ENCODE measurements at places on chromosomes 7 and 10.

DNA sequence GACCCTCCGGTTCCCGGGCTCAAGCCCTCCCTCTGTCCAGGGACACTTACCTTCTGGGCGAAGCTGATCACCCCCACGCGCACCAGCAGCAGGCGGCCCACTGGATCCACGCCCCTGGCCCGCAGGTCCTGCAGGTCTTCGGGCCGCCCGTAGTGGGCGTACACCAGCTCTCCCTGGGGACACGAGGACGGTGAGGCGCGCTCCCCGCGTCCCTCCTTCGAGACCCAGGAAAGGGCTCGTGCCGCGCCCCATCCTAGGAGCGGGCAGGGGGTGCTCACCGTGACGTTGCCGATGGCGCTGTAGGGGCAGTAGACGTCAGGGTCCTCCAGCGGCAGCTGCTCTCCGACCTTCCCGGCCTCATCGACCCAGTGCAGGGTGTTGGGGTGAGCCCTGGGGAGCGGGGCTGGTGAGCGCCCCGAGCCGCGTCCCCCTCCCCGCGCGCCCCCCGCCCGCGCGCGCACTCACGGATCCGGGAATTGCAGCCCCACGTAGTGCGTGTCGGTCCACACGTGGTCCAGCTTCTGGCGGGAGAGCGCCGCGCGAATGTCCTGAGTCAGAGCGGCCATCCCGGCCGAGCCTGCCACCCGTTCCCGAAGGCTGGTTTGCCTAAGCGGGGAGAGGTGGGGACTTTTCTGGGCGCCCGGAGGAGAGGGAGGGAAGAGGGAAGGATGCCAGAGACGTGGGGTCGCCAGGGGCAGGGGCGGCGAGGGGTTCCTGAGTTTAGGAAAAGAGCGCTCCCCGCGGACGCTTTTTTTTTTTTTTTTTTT is 8.2 kb downstream of the TFR2 start:
- DNase-seq: no peak

GRCh38 chr7:127857464-127857841 is 173.8 kb downstream of the LRRC4 start:
- no peak for DNase-seq

DNA sequence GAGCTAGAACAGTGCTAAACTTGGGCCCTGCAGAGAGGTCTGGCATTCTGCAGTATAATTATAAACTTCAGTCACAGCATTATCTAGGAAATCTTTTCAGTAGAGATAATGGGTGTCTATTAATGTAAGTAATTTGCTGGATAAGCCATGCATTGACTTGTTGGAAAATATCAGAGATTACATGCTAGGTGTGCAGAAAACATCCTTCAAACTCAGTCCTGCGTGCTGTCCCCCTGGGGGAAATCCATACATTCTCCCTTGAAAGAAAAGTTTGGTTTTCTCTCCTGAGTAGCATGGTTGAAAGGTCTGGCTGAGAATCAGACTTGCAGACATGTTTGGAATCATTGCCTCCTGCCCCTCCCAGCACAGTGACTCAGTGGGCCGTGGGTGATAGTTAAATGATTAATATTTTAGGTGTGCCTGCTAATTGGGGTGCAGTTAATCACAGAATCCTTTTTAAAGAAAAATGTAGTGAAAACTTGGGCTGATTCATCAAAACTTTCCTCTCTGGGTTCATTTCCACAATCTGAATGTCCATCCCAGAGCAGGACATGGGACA is 13.9 kb upstream of the PRXL2A start:
- no peak for DNase-seq

DNA sequence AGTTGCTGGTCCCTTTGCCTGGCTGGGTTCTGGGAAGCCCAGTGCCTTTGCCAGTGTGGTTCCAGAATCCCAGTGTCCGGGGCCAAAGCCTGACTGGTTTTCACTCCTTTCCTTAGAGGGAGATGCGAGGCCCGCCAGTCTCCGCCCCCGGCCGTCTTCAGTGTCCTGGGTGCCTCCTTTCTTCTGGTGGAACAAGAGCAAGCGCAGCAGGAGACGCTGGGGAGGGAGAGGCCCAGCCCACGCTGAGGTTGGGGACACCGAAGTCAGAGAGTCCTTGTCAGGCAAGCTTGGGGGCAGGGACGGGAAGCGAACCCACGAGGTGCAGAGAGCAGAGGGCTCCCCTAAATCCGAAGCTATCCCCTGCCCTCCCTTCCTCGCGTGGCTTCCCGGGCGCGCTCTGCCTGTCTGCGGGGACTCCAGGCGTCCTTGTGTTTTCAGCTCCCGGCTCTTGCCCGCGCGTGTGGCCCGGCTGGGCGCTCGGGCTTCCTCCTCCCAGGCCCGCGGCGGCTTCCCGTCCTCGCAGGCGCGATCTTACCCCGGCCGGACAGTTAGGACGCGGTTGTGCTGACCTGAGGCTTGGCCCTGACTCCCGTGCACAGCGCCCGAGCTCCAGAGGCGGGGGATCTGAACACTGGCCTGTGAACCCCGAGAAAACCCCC is 60.6 kb upstream of the UBE3C start:
- no peak for DNase-seq

- no peak for DNase-seq
Measured at GRCh38 chr7:38291650-38292049, 18.2 kb upstream of the TARP start.

DNA sequence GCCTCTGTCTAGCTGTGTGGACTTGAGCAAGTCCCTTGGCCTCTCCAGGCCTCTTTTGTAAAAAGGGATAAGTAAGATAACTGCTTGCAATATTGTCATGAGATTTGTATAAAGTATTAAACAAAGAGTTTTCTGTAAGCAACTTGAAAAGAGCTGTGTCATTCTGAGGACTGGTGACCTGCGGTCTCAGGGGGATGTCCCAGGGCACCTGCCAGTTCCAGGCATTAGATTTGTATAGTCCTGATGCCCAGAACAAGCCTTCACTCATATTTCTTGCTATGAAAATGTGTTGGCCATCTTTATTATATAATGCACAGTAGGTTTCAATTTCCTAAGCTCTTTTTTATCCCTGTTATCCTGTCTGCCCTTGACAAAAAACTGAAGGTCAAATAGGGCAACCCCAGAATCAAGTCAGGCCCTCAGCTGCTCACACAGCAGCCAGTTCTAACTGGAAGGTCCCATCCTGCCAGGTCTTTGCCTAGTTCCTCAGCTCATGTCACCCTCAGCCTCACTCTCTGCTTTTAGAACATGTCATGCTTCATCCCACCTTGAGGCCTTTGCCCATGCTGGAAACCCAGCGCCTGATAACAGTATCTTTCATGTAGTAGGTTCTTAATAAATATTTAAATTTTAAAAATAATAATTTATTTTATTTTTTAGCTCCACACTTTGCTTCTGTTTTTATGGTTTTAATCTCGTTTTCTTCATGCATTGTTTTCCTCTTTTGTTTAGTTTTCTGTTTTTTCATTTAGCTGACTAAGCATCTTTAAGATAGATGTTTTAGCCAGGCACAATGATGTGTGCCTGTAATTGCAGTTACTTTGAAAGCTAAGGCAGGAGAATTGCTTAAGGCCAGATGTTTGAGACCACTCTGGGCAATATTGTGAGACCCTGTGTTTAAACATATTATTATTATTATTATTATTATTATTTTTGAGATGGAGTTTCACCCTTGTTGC is 87.5 kb upstream of the ZNF92 start:
- no peak for DNase-seq

- DNase-seq: no peak
Measured at GRCh38 chr7:69892790-69893189, 294.5 kb downstream of the AUTS2 start.
